Activated naive CD4-positive, alpha-beta T cell (primary cell): ENCODE measurements at places on chromosomes 1 and 21.

DNA sequence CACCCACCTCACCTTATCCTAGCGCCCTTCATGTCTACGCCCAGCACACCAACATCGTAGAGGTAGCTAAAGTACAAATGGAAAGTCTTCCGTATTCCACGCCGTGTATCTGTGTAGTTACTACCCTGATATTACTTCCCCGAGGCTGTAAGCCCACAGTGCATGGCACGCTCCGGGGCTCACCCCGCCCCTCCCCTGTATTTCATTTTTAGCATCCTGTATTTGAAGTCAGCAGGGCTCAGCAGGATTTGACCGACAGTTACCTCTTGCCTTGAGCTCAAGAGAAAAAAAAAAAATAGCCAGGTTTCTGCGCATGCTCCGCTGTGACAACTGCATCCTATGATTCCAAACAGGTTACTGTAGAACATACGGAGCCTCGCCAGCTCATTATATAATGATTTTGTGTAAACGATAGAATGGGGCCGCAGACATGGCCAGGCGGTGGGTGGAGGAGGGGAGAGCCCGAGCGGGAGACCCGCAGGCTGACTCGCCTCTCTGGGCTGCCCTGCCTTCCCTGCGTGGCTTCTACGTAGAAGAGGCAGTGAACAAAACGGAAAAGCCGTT is 1.3 kb downstream of the ABCG1 start:
- peak; percentile 24 for DNase-seq

GRCh38 chr1:57674801-57675200 is 250.9 kb upstream of the DAB1 start:
- no peak for DNase-seq

DNA sequence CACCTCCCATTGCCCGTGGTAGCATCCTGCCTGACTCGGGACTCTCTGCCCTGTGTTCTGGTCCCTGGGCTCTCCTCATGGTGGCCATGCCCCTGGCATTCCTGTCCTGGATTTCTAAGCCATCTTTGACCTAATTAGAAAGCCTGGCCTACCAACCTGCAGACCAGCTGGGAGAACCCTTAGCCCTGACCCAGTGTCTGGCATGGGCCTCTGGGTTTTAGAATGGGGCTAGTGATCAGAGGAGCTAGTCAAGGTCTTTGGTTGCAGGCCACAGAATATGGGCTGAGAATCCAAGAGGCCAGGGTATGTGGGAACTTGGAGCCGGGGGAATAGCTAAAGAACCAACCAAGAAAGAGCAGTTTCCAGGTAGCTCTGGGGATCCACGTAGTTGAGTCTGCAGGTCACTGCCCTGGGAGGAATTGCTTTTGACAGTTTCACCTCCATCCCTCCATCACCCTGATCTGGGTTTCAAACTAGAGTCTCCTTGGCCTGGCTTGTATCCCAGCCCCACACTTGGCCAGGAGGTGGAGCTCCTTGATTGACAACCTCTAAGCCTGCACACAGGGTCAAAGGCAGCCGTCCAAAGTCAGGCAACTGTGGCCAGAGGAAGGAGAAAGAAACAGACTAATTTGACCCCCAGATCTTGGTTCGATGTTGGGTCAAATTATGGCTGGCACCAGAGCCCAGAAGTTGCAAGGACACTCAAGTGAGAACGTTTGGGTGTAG is 54.7 kb upstream of the ABCG1 start:
- no peak for DNase-seq

- DNase-seq = no peak
Measured at GRCh38 chr1:80217377-80217986, 1211.0 kb upstream of the ADGRL4 start.
